ENCODE measurements at places on chromosomes 7 and 10. TPM values are rescaled to one million over a fixed set of nuclear protein-coding genes. Genes with fewer than 3 reads are reported as not detected.

DNA sequence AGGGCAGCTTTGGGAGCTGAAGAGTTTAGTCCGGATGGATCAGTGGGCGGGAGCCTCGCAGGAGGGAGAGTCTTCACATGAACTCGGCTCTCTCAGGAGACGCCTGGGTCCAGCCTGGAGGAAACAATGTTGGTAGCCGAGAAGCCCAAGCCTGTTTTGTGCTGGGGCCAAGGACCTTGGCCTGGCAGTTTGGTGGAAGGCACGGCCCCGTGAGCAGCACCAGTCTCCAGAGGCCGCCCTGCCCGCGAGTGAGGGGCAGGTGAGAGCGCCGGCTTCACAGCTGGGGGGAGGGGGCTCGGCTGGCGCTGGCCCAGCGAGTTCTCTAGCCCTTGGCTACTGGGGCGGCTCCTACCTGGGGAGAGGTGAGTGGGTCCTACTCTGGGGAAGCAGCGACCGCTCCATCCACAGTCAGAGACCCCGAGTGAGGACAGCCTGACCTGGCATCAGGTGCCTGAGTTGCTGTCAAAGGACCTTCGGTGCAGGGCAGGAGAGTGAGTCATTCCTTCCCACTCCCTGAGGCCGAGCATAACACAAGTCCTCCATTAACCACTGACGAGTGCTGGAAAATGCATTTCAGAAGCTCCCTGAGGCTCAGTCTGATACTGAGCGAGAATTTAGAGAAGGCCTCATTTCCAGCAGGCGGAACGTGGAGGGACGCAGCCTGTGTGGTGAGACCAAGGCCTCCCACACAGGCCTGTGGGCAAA is 89.3 kb upstream of the DIP2C start:
- DNase-seq, result no peak

DNA sequence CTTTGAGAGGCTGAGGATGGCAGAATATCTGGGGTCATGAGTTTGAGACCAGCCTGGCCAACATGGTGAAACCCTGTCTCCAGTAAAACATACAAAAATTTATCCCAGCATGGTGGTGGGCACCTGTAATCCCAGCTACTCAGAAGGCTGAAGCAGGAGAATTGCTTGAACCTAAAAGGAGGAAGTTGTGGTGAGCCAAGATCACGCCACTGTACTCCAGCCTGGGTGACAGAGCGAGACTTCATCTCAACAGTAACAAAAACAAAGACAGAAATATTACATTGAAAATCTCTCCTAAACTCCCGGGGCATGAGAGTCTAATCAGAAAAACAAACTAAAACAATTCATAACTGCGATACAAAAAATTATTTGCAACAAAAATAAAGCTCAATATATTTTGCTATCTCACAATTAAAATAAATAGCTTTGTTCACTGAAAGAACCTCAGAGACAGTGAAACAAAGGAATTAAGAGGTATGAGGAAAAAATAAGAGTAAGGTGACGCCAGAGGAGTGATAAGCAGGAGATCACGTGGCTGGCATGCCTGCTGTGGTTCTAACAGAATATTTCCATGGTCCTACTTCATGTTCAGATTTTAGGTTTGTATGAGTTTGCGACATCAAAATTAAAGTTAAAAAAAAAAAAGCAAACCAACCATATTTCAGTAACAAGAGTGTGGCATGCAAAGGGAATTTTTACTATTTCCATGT is 527.7 kb upstream of the POM121L12 start:
- no peak for DNase-seq

DNA sequence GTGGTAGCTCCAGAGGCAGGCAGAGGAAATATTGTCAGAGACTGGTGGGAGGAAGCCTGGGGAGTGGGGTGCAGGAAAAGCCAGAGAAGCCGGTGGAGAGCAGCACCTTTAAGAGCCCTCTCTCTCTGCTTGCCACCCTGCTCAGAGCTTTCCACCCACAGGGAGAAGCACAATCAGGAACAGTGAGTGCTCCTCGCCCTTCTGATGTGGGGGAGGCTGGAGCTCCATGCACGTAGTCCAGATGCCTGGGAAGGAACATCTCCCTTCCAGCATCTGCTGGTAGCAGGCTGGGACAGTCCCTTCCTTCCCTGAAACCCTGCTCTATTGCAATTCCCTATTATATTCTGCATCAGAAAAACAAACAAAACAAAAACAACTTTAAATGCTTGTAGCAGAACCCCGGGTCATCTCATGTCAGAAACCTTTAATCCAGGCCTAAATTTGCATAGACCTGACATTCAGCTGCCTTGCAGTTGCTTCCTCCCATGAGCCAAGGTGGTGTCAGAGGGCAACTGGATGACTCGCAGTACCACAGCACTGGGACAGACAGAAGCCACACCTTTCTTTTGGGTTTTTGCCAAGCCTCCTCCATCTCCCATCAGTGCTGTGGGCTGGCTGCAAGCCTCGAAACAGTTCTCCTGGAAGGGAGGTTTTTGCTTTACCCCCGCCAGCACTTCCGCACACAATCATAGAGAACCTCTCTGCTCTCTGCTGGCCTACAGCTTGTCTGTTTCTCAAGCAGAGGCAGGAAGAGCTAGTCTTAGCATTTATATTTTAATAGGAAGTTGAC is 13.1 kb downstream of the AVPI1 start:
- DNase-seq, result no peak

GRCh38 chr10:19825700-19826099 is 9.5 kb downstream of the PLXDC2 start:
- no peak for DNase-seq

DNA sequence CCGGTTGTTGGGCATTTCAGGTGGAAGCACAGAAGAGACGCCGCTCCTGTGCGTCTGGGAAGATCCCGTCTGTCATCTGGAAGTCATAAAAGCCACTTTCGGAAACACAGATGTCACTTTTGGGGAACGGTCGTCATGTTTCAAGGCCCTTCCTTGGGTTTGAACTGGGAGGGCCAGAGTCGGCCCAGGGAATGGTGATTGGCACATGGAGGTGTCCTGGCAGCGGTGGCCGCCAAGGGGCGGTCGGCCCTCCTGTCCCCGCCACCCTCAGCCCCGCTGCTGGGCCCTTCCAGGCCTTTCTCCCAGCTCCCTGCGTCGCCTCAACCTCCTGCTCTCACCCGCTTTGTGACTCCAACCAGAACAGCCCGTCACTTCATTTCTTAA is 115.2 kb upstream of the SFMBT2 start:
- no peak for DNase-seq

DNA sequence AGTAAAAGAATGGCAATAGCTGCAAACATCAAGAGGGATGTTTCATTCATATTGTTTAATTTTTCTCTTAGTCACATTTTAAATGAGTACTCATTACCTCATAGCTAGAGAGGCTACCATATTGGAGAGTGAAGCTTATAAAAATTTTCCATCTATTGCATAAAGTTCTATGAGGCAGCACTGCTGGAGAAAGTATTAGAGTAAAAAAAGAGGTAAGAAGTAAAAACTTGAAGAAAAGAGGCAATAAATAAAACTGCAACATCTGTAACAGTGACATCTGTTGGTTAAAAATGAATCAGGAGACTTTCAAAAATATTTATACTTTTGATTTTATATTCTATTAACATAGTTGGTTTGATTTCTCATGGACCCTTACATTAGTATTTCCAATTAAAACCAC is 284.5 kb upstream of the SEMA3D start:
- no peak for DNase-seq

DNA sequence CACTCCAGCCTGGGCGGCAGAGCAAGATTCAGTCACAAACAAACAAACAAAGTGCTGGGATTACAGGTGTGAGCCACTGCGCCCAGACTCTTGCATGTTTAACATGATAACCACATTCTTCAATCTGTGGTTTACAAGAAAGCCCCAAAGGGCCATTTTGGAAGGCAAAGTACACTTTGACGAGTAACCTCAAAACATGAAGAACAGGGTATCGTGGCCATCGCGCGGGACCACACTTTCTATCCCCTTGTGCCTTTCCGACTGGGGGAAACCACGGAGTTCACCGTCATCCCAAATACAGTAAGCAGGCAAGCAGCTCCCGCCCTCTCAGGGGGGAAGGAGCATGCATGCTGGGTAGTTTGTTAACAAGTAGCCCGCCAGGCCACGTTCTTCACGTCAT is 125.2 kb downstream of the RNF216 start:
- no peak for DNase-seq

DNA sequence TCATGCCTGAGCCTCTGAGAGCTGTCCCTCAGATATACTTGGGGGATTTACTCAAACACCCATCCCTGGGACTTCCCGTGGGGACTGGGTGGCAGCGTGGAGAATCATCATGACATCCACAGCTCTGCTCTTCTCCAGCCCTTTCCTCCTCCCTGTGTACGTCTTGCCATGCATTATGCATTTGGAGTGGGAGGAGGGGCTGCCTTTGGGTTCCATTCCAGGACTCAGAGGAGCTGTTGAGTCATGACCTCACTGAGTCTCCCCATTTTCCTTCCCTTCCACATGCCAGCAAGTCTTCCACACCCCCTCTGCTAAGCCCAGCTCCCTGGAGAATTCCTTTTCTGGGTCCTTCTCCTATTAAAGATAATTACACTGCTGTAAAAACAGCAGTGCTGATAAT is 480.7 kb downstream of the SORCS3 start:
- DNase-seq, result no peak

DNA sequence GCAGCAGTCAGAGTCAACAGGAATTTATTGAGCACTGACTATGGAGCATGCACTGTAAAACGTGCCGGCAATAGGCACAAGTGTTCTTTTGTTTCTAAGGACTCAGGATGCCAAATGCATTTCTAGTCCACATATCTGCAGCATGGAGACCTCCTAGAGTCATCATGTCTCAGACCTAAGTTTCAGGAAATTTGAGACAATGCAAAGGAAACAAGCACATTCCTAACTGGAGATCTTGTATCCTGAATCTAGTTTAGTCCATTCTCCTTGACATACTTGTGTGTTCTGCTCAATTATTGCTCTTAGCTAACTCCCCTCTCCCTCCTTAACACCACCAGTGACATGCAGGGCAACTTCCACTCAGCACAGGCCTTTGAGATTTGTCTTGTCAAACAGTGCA is 173.2 kb downstream of the ZNF438 start:
- no peak for DNase-seq

DNA sequence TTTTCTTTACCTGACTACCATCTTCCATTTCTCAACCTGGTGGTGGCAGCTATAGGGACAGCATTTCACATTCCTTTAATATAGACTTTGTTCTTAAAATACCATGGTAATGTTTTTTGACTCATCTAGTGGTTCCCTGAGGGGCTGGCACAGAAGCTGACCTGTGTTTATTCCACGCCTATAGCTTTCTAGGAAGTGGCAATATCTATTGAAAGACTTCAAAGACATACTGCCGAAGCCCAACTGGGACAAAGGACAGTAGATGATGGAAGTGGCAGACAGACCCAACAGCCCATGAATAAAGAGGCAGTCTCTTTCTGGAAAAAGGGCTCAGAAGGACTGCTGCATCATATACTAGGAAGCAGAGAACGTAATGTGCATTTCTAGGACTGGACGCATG is 11.2 kb downstream of the SUN3 start:
- no peak for DNase-seq

- no peak for DNase-seq
These were observed 1194.7 kb downstream of the CNTNAP2 start for GRCh38 chr7:147311336-147311735.

DNA sequence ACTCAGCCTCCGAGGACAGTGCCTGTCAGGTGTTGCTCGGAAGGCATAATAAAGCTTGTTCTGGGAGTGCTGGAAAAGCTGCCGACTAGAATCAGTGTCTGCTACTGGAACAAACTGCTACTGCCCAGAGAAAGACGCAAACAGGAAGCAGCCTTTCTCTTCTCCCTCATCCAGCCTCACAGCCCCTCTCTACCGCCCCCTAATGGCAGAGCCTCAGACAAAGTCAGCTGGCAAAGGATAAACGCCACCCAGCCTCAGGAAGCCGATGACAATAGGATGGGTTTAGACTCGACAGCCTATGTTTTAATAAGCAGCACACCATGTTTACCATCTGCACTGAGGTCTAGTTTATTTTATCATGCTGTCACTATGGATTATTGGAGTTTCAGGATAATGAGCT is 169.5 kb upstream of the LYZL1 start:
- DNase-seq, result peak; percentile 36

DNA sequence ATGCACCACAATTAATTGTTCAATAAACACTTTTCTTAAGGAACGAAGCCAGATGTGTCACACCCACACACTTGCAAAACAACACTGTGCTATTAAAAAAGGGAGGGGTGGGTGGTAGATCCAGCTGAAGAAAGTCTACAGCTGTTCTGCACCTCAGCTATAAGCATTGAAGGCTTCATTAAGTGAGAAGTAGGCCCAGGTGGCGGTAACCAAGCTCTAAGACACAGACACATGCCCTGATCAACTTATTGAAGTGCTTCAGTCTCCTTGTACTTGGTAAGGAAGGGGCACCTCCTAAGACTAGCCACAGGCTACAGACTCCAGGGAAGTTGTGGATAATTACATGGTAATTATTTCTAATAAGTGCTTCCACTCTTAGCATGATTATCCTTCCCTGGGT is 4.5 kb upstream of the CPVL start:
- no peak for DNase-seq

DNA sequence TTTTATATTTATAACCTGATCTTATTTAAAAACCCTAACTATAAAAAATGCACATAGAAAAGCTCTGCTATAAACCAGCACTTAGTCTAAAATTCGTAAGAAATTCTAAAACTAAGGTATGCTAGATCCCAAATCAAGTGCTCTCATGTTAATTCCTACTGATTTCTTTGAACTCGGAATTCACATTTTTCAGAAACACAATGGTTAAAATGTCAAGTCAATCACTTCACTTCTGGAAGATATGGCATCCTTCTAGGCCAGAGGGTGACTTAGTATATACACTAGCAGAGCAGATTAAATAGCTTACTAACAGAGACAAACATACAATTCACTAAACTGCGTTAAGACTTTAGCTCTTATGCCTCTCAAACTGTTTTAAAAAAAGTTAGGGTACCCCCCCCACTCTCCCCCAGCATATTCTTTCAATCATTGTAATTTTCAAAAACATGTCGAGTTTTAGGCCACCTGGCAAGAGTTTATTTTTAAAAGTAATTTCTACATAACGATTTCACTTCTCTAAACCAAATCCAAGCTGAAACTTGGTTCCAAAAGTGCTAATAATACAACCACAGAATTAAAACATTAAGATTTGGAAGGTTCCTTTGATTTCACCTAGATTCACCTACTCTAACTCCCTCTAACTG is 129.4 kb downstream of the NRBF2 start:
- no peak for DNase-seq

- DNase-seq, result no peak
These were observed 253.4 kb downstream of the GALNT17 start for GRCh38 chr7:71385330-71385729.

GRCh38 chr7:100867040-100867775 is at the start of gene TRIP6:
TRIP6 (plus strand) TSS chr7:100867387; CDS start chr7:100867498, 111 bp downstream.
- DNase-seq, result peak; percentile 91

Gene CHAT
- not detected for total RNA-seq

Gene MEOX2
- 11.2 TPM for total RNA-seq

Gene ITPRID1
- not detected for total RNA-seq

Gene FAM241B
- 2.8 TPM for total RNA-seq

Gene FRMPD2
- total RNA-seq, result not detected

Gene EPHA1
- not detected for total RNA-seq

Gene HOXA9
- not detected for total RNA-seq

Gene IFIT1B
- total RNA-seq, result not detected

All from left ventricle myocardium superior (tissue), 1 donor.